ENCODE measurements at places on chromosomes 1 and 21.
A peak's percentile ranks its signal among the peaks of the same experiment; 100 is the strongest.

DNA sequence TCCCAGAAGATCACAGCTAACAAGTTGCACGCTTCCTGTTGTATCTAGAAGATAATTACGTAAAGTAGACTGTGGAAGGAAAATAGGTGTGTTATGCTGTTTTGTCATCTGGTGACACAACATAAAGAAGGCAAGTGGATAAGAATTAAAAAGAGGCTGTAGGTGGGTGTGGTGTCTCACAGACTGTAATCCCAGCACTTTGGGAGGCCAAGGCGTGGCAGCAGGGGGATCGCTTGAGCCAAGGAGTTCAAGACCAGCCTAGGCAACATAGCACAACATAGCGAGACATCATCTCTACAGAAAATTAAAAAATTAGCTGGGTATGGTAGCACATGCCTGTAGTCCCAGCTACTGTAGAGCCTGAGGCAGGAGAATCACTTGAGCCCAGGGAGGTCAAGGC lies 17.9 kb upstream of the ZNF281 start:
- DNase-seq: no peak

GRCh38 chr1:226586650-226587422 lies 38.3 kb downstream of the STUM start:
- DNase-seq: no peak

GRCh38 chr1:12409681-12410080 lies 179.9 kb downstream of the VPS13D start:
- no peak for DNase-seq

DNA sequence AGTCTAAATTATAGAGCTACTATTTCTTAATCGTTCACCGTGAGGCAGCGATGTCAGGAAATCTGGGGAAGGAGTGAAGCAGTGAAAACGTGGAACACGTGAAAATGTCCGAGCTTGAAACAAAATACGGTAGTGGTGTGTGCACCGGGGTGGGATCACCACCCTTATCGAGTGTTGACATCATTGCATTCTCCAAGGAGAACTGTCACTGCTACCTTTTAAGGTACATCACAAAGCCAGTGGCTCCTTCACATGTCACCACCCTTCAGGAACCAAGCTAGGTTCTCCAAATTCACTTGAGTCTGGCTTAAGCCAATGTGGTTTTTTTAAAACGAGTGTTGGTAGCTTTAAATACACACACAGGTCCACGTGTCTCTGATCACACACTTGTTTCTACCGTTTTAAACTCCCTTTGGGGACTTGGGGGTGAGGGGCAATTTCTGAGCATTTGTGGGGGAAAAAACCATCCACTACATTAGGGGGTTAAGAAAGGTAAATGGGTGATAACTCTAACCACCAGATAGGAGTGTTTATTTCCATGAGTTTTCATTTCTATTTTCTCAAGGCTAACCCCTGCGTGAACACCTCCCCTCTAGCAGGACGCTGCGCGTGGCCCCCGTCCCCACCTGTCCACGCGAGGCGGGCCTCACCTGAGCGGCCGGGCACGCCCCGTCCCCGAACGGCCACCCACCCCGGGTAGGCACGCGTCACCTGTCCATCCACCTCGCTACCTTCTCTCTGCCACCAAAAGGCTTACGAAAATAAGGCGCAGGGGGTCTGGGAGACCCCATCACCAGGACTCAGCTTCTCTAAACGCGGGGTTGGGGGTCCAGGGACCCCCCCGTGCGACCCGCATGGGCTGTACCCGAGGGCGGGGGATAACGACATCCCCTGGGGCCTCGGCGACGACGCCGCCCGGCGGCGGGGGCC lies 978 bp downstream of the PRDM15 start:
- DNase-seq: no peak

GRCh38 chr1:159469921-159470533 lies 30.5 kb downstream of the OR10J1 start:
- no peak for DNase-seq

- no peak for DNase-seq
These were observed 7.2 kb upstream of the ETS2 start for GRCh38 chr21:38798481-38798882.

GRCh38 chr1:54950369-54951163 lies 29.9 kb upstream of the TMEM61 start:
- peak; percentile 79 for DNase-seq

GRCh38 chr1:183227422-183228346 lies 41.6 kb downstream of the LAMC2 start:
- no peak for DNase-seq

GRCh38 chr1:41803656-41804055 lies 115.1 kb downstream of the HIVEP3 start:
- no peak for DNase-seq

DNA sequence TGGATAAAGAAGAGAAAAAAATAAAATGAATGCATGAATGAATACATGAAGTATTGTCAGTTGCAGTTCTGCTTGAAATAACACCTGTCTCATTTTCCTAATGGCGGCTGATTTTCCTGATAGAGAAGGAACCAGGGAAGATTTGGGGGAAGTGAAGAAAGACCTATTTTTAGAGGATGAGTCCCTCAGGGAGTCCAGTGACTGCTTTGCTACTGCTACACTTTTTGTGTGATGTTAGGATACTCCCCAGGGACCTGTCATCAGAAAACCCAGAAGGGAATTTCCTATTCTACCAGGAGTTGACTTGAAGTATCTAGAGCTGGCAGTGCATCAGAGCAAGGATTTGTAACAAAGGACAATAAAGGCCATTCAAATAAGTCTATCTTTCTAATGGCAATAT lies 114.8 kb downstream of the MAB21L3 start:
- no peak for DNase-seq

DNA sequence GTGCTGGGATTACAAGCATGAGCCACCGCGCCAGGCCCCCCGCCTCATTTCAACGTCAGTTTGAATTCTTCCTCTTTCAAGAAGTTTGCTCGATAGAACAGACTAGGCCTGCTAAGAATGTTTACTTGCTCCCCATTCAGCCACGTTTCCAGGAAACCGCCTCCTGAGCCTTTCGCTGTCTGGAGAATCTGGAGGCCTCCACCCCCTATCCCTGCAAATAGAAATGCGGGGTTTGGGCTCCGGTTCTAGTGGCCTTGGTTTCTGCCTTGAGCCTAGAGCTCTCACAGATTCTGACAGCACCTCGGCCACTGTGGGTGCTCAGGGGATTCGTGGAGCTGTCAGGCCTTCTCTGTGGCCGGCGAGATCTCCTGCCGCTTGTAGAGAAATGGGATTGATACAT lies 84.3 kb downstream of the UBIAD1 start:
- DNase-seq: no peak
